ENCODE measurements at places on chromosomes 4 and X.

GRCh38 chrX:107153005-107153404 lies 34.4 kb upstream of the RBM41 start:
- DNase-seq: no peak
- no peaks in the 10 kb centered on the region for H3K36me3 ChIP-seq
- H3K4me1 ChIP-seq: no peaks in the 10 kb centered on the region
- H3K4me3 ChIP-seq: no peak overlapping the region
- no peak overlapping the region for H3K27ac ChIP-seq
- no peaks in the 10 kb centered on the region for H3K27me3 ChIP-seq

DNA sequence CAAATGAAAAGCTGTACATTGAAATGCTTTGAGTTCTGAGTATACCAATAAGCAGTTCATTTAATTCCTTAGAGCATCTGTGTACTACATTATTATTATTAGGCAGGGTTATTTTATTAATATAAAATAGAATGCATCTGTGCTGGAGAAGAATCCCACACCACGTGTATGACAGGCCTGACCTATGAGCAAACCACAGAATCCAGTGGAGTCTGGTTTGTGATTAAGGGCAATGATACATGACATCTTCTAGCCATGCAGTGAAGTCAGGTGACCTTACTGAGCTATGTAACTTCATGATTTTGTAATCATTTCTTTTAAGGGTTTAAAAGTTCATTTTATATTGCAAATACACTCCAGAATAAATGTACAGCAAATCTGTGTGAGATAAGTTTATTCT lies 1165.0 kb upstream of the TENM3 start:
- no peak for DNase-seq
- no peaks in the 10 kb centered on the region for H3K4me1 ChIP-seq
- no peak overlapping the region for H3K27ac ChIP-seq
- no peak overlapping the region for H3K4me3 ChIP-seq
- no peaks in the 10 kb centered on the region for H3K36me3 ChIP-seq

- H3K4me1 ChIP-seq: peaks cover under 1% of the 10 kb centered on the region
- no peak overlapping the region for H3K27ac ChIP-seq
- no peak overlapping the region for H3K4me3 ChIP-seq
- no peaks in the 10 kb centered on the region for H3K27me3 ChIP-seq
- no peaks in the 10 kb centered on the region for H3K36me3 ChIP-seq
Measured at GRCh38 chr4:148207068-148207467, 235.1 kb downstream of the NR3C2 start.

DNA sequence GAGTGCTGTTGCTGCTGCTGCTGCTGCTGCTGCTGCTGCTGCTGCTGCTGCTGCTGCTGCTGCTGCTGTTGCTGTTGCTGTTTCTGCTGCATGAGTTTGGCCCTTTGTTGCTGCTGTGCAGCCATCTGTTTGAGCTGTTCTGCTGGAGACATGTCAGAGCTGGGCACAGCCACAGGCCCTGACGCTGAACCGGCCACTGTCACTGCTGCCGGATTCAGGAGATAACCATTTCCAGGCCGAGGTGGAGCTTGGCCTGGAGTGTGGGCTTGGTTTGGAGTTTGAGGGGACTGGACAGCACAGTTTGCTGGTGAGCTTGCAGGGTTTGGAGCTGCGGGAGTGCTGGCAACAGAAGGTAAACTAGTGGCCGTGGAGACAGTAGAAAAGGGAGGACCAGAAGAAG lies 224.3 kb downstream of the MGST2 start:
- H3K4me1 ChIP-seq: peaks cover 2% of the 10 kb centered on the region
- H3K27me3 ChIP-seq: no peaks in the 10 kb centered on the region
- H3K36me3 ChIP-seq: no peaks in the 10 kb centered on the region

GRCh38 chrX:134374910-134375309 lies 85.1 kb upstream of the HPRT1 start:
- H3K27ac ChIP-seq: no peak overlapping the region
- H3K4me3 ChIP-seq: no peak overlapping the region
- H3K4me1 ChIP-seq: no peaks in the 10 kb centered on the region
- no peaks in the 10 kb centered on the region for H3K36me3 ChIP-seq
- no peaks in the 10 kb centered on the region for H3K27me3 ChIP-seq

DNA sequence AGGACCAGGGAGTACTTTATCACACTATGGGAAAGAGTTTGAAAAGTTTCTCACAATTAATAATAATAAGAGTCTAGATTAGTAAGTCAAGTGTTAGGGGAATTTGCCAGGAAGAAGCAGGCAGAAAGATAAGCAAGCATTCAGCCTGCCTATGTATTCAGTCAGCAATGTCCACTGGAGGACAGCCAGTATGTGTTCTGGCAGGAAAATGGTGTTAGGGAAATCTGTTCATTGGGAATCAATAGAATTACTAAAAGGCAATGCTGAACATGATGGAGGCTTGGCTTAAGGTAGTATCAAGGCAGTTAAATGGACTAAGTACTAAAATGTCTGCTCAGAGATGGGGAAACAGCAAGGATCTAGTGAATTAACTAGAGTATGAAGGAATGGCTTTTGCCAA lies 221.2 kb downstream of the PPP4R3C start:
- H3K4me1 ChIP-seq: no peaks in the 10 kb centered on the region
- DNase-seq: no peak
- H3K27me3 ChIP-seq: no peaks in the 10 kb centered on the region
- no peaks in the 10 kb centered on the region for H3K36me3 ChIP-seq
- H3K4me3 ChIP-seq: no peak overlapping the region
- no peak overlapping the region for H3K27ac ChIP-seq

GRCh38 chrX:22234380-22234779 lies 38.3 kb upstream of the CBLL2 start:
- no peaks in the 10 kb centered on the region for H3K36me3 ChIP-seq
- H3K27me3 ChIP-seq: no peaks in the 10 kb centered on the region
- DNase-seq: no peak
- no peak overlapping the region for H3K4me3 ChIP-seq
- H3K4me1 ChIP-seq: no peaks in the 10 kb centered on the region

GRCh38 chrX:154507673-154508383 lies 8.2 kb downstream of the FAM3A start:
- H3K27me3 ChIP-seq: no peaks in the 10 kb centered on the region
- H3K27ac ChIP-seq: no peak overlapping the region
- H3K4me1 ChIP-seq: no peaks in the 10 kb centered on the region
- no peak for DNase-seq

DNA sequence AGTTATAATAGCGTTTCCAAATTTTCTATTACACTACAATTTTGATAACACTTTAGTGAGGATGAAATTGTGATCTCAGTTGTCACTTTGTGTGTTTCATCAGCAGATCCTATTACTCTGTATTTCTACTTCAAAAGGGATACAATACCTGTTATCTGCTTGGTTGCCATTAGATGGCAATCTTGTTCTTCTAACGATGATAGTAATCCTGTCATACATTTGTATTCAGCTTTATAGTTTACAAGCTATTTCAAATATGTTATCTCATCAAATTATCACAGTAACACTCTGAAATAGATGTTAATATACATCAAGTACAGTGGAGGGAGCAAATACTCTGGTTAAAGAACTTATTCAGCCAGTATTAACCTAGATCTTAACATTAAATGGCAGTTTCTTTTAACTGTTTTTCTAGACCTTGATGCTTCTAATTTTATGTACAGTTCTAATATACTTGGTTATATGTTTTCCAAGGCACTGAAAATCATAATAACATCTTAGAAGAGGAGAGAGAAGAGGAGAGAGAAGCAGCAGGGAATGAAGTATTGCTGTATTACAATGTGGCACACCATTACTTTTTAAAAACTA lies 292.0 kb downstream of the CCSER1 start:
- no peak overlapping the region for H3K27ac ChIP-seq
- H3K4me3 ChIP-seq: no peak overlapping the region
- no peaks in the 10 kb centered on the region for H3K27me3 ChIP-seq
- H3K36me3 ChIP-seq: no peaks in the 10 kb centered on the region
- DNase-seq: peak; percentile 69

DNA sequence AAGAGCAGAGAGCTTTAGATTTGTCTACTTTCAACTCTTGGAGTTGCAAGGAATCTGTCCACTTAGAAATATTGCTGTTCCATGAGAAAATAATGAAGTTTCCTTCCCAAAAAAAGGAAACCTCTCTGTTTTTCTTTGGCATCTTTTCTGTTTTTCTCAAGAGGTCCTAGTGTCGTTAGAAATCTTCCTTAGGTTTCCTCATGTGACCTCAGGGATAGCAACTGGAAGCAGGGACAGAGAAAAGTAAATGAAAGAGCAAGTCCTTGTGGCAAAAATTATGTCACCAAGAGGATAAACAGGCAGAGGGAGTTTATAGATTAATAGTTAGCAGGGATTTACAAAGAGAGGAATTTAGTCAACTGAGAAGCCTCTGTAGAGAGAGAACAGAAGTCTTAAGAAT lies 478.4 kb upstream of the ADGRL3 start:
- peaks cover 5% of the 10 kb centered on the region for H3K4me1 ChIP-seq
- H3K36me3 ChIP-seq: no peaks in the 10 kb centered on the region
- H3K4me3 ChIP-seq: no peak overlapping the region

- H3K4me3 ChIP-seq: no peak overlapping the region
- H3K27me3 ChIP-seq: peaks cover 4% of the 10 kb centered on the region
- no peaks in the 10 kb centered on the region for H3K4me1 ChIP-seq
- peak; percentile 69 for DNase-seq
Measured at GRCh38 chrX:40154250-40154852, 56.6 kb upstream of the BCOR start.

DNA sequence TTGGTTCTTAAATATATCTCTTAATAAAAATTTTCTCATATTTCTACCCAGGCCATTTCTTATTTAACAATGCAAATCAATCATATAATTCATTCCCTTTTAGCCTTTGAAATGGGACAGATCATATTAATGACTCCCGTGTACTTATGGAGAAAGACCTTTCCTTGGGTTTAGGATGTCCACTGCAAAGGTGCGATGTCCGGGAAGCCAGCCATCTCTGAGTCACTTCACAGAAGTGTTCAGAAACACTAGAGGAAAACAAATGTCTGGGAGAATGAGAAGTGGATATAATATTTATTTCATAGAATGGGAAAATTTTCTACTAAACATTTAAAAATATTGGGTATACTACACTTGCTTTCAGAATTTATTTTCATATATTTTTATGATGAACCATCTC lies 15.3 kb downstream of the INTU start:
- no peak overlapping the region for H3K4me3 ChIP-seq
- no peaks in the 10 kb centered on the region for H3K27me3 ChIP-seq
- H3K36me3 ChIP-seq: no peaks in the 10 kb centered on the region
- H3K4me1 ChIP-seq: no peaks in the 10 kb centered on the region

- H3K4me3 ChIP-seq: no peak overlapping the region
- no peaks in the 10 kb centered on the region for H3K4me1 ChIP-seq
- DNase-seq: no peak
- no peaks in the 10 kb centered on the region for H3K36me3 ChIP-seq
- H3K27me3 ChIP-seq: no peaks in the 10 kb centered on the region
Measured at GRCh38 chr4:148975464-148975863, 533.2 kb upstream of the NR3C2 start.

DNA sequence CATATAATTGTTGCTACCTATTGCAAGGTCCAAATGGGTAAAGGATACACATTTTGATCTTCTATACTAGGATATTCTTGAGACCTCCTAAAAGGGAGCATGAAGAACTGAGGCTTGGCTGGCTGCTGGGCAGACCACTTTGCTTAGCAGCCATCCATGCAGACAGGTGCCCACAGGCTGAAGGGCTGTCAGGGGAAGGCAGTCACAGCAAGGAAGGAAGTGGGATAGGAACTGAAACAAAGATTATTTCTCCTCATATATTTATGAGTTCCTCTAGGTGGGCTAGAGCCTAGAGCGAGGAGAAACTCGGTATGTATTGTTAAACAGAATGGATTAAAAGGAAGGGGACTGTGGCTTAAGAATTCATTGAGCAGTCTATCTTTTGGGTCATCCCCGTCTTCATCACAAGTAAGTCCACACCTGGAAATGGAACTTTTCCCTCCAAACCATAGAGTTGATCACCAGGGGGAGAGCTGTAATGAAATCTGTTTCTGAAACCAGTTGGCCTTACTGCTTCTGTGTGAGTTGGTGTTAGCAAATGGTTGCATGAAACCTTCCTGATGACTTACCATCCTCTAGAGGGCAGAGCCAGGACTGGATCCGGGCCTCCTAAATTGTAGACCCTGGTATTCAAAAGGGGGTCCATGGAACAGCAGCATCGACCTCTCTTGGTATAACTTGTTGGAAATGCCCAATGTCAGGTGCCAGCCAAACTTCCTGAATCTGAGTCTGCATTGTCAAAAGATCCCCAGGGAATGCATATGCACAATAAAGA lies 42.3 kb downstream of the AFF2 start:
- H3K4me1 ChIP-seq: no peaks in the 10 kb centered on the region
- no peak overlapping the region for H3K27ac ChIP-seq
- DNase-seq: peak; percentile 13
- H3K4me3 ChIP-seq: no peak overlapping the region
